ENCODE measurements at places on chromosomes 7 and 10.

GRCh38 chr10:113603057-113603777 lies 50.4 kb downstream of the HABP2 start:
- no peak for DNase-seq

DNA sequence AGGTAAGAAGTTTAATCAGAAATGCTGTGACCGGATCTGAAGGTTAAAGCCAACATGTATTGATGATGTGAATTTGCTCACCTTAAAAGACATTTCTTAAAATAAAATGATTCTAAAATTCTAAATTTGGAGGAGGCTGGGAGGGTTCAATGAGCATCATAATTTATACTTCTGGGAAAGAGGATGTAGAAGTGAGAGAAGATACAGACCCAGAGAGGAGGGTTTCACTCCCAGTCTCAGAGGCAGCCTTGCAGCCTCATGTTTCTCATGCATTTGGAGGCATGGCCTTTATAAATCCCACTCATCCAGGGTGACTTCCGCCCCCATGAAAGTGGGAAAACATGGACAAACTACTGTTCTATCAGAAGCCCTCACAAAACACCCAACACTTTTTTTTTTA lies 305.6 kb upstream of the PITRM1 start:
- DNase-seq: no peak

GRCh38 chr7:110399421-110399820 lies 691.5 kb upstream of the LRRN3 start:
- no peak for DNase-seq

GRCh38 chr10:104146882-104147281 lies 24.9 kb downstream of the SFR1 start:
- DNase-seq: no peak

GRCh38 chr7:142422621-142423020 lies 164.8 kb upstream of the PRSS58 start:
- no peak for DNase-seq

DNA sequence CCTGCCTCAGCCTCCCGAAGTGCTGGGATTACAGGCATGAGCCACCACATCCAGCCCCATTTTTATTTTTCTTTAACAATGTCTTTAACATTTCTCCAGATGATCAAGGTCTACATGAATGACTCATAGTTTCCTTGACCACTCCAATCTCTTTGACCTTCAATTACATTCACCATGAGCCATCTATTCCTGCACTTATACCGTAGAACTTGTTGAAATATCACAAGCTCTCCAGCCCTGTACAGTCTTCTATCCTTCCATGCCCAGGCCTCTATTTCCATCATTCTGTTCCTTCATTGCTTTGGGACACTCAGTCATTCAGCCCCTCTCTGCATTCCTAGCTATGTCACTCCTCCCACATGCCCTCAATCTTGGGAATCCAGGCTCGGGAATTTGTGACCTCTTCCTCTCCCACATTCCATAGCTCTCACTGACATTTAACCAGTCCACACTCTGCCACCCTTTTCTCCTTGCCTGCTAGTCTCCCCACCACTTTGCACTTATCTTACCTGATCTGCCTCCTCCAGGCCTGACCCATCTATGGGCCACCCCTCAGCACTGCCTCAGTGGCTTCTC lies 151.8 kb upstream of the STK17A start:
- no peak for DNase-seq

GRCh38 chr10:62634576-62634975 lies 169.9 kb upstream of the ADO start:
- DNase-seq: no peak

DNA sequence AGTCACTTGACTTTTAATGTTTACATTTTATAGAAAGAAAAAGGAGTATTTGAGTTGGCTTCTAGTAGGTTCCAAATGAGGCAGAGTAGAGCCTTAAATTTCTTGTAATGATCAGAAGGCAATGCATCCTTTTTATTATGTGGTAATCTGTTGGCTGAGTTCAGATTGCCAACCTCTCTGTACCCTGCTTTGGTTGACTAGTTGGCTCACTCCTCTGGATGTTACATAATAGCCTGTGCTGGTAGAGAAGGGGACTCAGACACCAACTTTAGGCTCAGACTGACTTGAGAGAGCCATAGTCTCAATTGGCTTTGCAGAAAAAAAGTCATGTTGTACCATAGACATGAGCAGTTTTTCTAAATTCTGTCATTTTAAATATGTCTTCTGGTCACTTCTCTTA lies 46.8 kb upstream of the GLCCI1 start:
- no peak for DNase-seq

DNA sequence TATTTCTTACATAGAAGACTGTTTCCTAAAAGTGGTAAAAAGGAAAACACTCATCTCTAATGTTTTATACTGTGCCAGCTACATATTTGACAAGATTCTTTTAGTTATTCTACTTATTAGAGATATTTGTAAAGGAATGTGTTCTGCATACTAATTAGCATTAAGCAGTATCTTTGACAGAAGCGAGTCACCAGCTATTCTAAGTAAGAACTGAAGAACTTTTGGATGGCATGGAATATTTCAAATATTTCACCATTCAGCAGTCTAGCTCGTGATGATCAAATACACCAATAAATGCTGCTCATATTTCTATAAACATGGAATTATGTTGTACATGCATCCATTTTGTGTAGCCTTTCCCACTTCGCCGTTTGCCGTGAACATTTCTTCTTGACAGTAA lies 241.6 kb upstream of the TCF7L2 start:
- DNase-seq: no peak

DNA sequence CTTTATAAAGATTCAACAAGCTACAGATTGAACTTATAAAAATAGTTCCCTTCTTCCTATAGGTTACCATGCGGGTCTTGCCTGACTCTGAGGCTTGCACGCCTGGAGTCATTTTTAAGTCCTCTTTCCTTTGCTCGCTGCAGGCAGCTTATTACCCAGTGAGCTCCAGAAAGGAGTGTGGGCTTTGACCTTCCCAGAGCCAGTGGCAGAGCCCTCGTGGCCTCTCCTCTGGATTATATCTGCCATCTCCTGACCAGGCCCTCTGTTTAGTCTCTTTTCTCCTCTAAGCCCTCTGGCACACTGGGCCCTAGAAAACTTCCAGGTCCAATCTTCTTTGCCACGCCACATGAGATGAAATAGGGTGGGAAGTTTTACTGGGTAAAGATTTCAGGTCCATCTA lies 39.9 kb upstream of the EZH2 start:
- DNase-seq: no peak

GRCh38 chr10:119444866-119445265 lies 97.7 kb downstream of the RGS10 start:
- DNase-seq: no peak

GRCh38 chr10:47081264-47081663 lies 170.0 kb downstream of the PTPN20 start:
- no peak for DNase-seq

DNA sequence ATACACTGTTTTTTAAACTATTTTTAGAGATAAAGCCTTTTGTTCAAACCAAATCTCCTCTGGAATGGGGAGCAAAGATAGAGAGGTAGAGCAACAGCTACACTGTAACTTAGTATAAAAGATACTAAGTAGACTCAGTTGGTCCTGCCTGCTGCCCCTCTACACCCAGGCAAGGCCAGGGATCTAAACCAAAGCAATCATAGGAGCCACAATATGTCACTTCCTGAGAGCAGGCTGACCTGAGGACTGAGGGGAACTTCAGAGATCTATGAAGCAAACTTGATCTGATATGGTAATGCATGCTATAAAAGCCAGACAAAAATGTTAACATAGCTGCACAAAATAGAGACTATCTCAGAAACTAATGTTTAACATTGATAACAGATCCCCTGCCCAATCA lies 7.0 kb upstream of the TRDMT1 start:
- DNase-seq: no peak

DNA sequence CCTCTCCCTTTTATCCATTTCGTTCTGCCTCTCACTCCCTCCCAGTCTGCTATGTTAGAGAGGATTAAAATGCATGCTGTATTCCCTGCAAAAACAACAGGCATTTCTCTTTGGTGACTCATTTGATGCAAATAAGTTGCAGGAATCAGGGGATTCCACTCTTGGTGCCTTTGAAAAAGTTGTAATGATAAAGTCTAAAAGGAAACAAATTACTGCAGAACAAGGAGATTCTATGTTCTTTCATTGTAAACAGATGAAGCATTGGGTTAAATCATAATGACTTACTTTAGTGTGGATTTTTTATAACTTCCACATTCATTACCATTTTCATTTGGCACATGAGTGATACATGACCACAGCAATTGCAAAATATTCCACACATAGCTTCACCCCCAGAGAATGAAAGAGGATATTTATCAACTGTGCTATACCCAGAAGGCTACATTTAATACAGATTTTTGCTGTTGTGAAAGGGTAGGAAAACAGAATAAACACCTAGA lies 33.4 kb upstream of the ABLIM1 start:
- DNase-seq: no peak

DNA sequence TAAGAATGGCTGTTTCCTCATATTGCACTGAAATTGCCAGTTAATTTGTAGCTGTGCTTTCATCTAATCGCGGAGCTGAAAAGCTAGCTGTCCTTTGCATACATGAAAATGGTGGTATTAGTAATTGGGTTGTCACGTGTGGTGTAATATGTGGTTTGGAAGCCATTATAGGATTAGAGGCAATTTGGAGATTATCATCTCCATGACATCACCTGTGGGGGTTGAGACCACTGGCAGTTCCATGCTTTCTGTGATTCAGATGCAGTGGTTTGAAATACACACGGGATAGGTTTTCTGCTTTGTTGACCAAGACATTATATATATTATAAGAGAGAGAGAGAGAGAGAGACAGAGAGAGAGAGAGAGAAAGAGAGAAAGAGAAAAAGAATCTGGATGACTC lies 180.8 kb downstream of the RAB11FIP2 start:
- no peak for DNase-seq

DNA sequence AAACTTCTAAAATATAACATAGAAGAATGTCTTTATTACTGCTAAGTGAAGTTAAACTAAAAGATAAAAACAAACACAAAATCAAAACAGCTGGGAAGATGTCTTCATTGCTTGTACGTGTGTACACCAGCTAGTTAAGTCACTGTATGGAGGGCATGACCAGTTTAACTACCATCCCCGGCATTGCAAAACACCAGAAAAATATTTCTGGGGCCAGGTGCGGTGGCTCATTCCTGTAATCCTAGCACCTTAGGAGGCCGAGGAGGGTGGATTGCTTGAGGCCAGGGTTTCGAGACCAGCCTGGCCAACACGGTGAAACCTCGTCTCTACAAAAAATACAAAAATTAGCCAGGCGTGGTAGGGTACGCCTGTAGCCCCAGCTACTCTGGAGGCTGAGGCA lies 19.2 kb upstream of the C7orf33 start:
- DNase-seq: no peak

GRCh38 chr10:32163762-32164148 lies 107.5 kb upstream of the KIF5B start:
- DNase-seq: no peak

- peak; percentile 22 for DNase-seq
Observed at GRCh38 chr10:86261941-86262687, 104.5 kb downstream of the GRID1 start.

GRCh38 chr7:104275900-104276299 lies 52.5 kb upstream of the LHFPL3 start:
- DNase-seq: peak; percentile 15

- DNase-seq: no peak
Observed at GRCh38 chr7:86953219-86953618, 106.2 kb downstream of the ELAPOR2 start.

DNA sequence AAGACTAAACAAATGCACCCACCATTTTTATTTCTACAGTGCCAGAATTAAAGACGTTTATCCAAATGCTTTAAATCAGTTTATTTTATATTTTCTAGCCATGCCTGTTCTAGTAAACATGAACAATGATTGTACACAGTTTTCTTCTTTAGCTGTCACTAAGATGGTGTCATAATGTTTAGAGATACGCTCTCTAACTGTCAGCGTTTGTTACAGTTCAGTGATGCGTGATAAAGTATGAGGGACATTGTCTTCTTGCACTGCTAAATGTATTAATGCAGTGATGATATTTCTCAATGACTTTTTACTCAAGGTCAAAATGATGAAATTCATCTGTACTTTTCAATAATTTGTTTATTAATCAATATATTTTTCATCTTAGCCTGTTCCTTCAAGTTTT lies 513.6 kb downstream of the ATRNL1 start:
- no peak for DNase-seq

DNA sequence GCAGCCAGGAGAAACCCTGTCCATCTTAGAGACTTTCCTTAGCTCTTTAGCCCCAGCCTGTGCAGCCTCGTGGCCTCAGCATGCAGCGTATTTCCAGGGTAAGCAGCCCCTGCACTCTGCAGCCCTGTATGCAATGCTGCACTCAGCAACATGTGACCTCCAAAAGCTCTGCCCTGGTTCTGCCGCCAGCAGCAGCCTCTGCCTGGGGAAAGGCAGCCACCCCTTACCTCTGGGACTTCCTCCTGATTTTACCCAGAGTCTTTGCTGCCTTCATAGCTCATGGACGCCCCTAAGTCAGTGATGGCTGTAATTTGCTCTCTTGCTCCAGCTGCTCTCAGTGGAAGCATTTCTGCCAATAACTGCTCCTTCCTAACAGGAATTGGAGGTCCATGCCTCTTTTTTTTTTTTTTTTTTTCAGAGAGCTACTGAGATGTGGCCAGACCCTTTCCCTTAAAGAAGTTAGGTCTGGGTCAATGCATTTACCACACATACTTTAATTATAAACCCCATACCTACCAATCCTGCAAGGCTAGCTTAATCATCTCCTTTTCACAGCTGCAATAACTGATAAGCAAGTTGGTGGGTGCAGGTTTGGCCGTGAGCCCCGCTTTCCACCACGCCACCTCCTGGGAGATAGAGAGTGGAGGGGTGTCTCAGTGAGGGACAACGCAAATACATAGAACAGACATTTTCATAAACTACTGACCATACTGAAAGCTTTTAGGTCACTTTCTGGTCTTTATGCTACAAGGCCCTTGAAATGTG lies 71.7 kb downstream of the RAMP3 start:
- no peak for DNase-seq

DNA sequence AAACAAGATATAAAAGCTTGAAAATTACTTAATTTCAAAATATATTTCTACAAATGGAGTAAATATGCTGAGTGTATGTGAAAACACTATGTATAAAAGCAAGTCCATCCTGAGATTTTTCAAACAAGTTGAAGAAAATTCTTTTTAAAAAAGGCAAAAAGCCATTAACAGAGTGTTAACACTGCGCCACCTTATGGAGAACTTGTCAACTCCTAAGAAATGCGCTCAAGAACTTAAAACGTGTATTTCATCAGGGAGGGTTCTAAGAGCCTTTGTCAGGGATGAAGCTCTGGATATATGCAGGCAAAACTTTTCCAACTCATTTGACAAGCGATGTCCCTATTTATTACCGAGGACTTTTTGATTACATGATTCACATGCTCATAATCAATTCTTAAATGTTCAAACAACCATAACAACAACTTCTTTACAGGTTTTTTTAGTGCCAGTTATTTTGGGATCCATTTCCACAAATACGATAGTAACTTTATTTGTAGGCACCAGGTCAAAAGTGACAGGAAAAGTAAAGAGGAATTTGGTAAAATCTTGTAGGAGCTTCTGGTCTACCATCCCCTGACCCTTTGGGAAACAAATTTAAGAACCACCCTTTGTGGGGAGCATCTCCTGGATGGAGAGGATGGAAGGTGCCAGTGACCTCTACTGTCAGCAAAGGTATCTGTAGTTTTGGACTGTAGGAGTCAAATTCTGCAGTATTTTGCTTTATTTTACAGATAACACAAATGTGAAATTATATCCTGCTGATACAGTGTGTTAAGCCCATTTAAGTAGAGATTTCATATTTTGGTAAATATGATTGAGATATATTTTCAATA lies 23.2 kb downstream of the CALCR start:
- no peak for DNase-seq

All from stimulated activated naive CD8-positive, alpha-beta T cell treated with anti-CD3 and anti-CD28 coated beads, Interleukin-15, amount 100 ng/mL, for 72 hours (primary cell).